ENCODE measurements at places on chromosomes 7 and 10.

DNA sequence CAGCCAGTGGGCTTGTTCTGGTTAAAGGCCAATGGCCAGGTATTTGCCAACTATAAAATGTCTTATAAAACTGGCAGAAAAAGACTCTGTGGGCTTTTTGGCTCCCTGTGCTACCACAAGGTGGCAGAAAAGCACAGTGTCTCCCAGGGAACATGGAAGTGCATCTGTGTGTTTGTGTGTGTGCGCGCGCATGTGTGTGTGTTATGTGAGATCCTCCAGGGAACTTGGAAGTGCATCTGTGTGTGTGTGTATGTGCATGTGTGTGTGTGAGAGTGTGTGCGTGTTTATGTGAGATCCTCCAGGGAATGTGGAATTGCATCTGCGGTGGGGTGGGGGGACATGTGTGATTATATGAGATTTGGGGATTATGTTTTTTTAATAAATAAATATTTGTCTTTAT is 30.2 kb upstream of the ABI1 start:
- peak; percentile 52 for DNase-seq

DNA sequence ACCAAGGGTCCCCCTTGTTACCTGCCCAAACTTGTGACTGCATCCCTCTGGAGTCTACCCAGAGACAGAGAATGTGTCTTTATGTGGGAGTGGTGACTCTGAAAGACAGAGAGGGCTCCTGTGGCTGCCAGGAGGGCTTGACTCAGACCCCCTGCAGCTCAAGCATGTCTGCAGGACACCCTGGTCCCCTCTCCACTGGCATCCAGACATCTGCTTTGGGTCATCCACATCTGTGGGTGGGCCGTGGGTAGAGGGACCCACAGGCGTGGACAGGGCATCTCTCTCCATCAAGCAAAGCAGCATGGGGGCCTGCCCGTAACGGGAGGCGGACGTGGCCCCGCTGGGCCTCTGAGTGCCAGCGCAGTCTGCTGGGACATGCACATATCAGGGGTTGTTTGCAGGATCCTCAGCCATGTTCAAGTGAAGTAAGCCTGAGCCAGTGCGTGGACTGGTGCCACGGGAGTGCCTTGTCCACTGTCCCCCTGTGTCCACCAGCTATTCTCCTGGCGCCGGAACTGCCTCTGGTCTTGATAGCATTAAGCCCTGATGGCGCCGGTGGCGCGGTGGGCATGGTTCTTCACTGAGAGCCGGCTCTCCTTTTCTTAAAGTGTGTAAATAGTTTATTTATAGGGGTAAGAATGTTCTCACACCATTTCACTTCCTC is 19.4 kb upstream of the SH2D4B start:
- no peak for DNase-seq

DNA sequence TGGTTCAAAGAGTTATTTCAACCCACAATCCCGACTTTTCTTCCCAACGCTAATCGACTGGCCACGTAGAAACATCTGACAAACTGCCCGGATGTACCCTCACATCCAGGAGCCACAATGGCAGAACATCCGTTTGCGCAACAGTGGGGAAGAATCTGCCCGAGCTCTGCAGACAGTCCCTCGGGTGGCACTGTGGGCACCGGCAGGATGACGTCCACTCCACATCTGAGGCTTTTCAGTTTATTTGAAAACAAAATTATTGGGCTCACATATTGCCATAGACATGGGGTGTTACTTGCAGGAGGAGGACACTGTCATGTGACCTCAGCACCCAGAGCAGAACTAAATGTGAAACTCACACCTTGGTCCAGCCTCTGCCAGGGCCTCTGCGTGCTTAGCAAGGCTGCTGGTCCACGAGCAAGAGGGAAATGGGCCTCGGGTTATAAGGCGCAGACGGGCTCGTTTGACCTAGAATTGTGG is 84.1 kb downstream of the MKI67 start:
- DNase-seq, result no peak

- DNase-seq, result no peak
Measured at GRCh38 chr10:28836435-28836743, 159.1 kb downstream of the BAMBI start.

DNA sequence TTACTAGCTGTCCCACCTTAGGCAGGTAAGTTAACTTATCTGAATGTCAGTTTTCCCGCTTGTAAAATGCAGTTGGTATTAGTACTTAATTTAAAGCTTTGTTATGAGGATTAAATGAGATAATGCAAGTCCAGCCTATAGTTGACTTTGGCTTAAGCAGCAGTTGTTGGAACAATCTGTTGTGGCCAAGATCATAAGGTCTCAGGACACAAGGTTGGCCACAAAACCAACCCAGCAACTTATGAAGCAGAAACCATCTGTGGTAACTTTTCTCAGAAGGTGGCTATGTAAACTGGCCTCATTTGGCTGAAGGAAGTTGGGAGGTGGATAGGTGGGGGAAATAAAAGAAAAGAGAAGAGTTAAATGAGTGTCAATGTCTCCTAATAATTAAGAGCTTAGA is 29.4 kb downstream of the ENTPD1 start:
- no peak for DNase-seq

- no peak for DNase-seq
Measured at GRCh38 chr7:158944195-158944594, 87.8 kb downstream of the DYNC2I1 start.

GRCh38 chr7:55557666-55558188 is 14.6 kb downstream of the VOPP1 start:
- peak; percentile 36 for DNase-seq

DNA sequence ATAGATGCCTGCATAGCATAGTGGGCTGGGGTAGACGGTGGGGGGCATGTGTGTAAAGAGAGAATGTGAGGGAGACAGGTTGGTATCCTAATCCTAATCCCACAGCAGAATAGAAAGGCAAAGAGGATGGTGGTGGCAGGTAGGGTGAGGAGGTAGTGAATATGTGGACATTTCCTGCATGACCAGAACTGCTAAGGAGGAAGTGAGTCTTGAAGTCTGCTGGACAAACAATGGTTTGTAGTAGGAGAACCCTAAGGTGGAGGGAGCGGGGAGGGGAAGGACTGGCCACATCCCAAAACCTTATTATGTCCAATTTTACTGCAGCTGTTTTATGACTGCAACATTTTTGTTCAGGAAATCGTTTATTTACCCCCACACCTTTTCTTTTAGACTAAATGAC is 279.7 kb downstream of the AUTS2 start:
- no peak for DNase-seq

- DNase-seq, result no peak
Measured at GRCh38 chr7:421136-421991, 98.3 kb downstream of the PDGFA start.

DNA sequence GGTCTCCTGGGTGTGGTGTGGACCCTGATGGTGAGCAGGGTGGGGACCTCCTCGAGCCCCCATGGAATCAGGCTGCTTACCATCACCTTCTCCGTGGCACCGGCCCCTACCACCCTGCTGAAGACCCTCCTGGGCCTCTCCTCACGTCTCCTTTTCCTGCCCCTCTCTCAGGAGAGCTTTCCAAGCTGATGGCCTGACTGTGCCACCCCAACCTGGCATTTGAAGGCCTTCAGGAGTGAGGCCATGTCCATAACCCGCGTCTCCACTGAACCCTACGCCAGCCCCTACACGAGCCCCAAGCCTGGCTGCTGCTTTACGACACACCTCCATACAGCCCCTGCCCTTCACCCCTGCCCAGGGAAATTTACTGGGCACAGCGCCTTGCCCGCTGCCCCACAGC is 55.4 kb downstream of the ZRANB1 start:
- no peak for DNase-seq

DNA sequence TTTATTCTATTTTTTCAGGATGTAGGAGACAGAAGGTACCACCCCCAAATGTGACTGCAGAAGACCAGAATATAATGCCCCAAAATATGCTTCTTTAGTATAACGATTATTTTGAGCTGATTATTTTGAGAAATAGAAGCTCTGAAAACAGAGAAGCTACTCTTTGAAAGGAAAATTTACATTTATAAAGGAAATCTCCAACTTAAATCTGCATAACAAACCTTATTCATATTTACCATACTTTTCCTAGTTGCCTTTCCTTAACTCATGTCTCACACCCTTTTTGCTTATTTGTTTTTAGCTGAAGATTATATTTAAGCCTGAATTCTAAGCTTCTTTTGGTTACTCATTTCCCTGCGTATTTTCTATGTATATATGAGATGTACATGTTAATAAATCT is 127.1 kb upstream of the THSD7A start:
- DNase-seq, result no peak

- no peak for DNase-seq
Measured at GRCh38 chr10:69468751-69469089, 17.5 kb downstream of the TSPAN15 start.

DNA sequence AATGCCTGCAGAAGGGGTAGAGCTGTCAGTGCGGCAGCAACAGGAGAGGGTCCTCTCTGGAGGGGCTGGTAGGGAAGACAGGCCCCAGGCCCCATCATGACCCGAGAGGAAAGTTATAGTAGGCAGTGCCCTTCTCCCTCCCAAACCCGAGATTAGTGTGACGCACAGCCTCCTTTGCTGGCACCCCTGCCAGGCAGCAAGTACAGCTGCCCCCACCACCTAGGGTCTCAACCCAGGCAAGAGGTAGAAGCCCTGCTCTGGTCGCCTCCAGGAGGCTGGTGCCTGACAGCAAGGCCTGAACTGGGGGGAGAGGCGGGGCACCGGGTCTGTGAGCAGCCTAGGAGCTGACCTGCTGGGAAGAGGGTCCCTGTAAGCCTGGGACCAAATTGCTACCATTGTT is 15.5 kb downstream of the LOXL4 start:
- no peak for DNase-seq

Measured in activated naive CD8-positive, alpha-beta T cell treated with anti-CD3 and anti-CD28 coated beads for 36 hours (primary cell).